ENCODE measurements at places on chromosomes 16 and 17. TPM values are rescaled to one million over a fixed set of nuclear protein-coding genes. Genes with fewer than 3 reads are reported as not detected.

Gene BCL6B
- 24.9 TPM for polyA plus RNA-seq

Gene DNAI2
- 0.18 TPM for polyA plus RNA-seq

Gene WSCD1
- polyA plus RNA-seq, result 11.8 TPM

Gene HSD3B7
- 6.7 TPM for polyA plus RNA-seq

Gene MT1H
- polyA plus RNA-seq, result 57.8 TPM

Gene TSPOAP1
- polyA plus RNA-seq, result 35.4 TPM

Gene KCNH4
- polyA plus RNA-seq, result 0.05 TPM

Gene LRRC75A
- 4.9 TPM for polyA plus RNA-seq

DNA sequence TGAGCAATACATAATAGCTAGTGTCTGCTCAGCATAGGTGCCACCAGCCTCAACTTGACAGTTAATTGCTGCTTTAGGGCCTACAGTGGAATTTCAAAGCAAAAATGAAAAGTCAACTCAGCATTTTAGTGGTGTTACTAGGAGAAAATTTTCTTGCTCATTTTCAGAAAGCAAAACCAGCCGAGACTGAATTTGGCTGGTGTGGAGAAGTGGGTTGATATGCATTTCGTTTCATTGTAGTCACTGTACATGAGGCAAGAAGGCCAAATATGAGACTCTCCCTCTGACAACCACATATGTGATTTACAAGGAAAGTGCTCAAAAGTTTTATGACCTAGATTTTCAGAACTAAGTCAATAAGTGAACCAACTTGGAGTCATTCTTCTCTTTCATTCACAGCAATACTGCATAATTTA, 54.0 kb downstream of the DUSP14 start:
- no peak for DNase-seq

- DNase-seq, result no peak
Observed at GRCh38 chr17:8225813-8226535, 15.6 kb upstream of the AURKB start.

- DNase-seq, result no peak
Observed at GRCh38 chr16:76956841-76957240, 234.1 kb upstream of the MON1B start.

- DNase-seq, result no peak
Observed at GRCh38 chr17:77767148-77767547, 191.4 kb upstream of the TNRC6C start.

GRCh38 chr17:32551186-32551955, 64.6 kb downstream of the CDK5R1 start:
- DNase-seq, result no peak

- DNase-seq, result no peak
Observed at GRCh38 chr17:33983824-33984574, 271.1 kb upstream of the CCL2 start.

DNA sequence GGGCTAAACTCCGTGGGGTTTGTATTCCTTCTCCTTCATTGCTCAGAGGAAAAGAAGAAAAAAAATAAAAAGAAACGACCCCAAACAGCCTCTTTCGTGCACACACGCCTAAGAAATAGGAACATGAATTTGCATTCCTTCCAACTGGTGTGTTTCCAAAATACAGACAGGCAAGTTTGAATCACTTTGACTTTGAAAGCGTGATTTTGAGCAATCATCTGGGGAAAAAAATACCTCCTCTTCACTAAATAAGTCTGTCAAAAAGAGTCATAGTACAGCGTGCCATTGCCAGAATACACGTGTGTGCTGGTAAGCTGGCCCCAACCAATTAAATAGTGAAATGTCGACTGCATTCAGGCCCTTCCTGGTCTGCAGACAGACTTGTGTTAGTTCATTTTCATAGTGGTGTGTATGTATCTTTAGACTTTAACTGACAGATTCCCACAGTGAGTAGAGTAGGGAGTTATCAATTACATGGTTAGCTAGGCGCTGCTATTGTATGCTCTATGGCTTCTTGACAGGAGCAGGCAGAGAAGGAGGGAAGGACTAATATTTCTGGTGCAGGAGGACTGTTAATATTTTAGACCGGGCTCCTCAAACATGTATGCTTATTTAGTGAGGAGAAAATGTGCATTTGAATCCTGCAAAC, 618.3 kb downstream of the MAF start:
- DNase-seq, result no peak

GRCh38 chr16:53458635-53459034, 24.4 kb downstream of the RBL2 start:
- DNase-seq, result no peak

- no peak for DNase-seq
Observed at GRCh38 chr16:4693956-4694641, 737 bp downstream of the NUDT16L1 start.

DNA sequence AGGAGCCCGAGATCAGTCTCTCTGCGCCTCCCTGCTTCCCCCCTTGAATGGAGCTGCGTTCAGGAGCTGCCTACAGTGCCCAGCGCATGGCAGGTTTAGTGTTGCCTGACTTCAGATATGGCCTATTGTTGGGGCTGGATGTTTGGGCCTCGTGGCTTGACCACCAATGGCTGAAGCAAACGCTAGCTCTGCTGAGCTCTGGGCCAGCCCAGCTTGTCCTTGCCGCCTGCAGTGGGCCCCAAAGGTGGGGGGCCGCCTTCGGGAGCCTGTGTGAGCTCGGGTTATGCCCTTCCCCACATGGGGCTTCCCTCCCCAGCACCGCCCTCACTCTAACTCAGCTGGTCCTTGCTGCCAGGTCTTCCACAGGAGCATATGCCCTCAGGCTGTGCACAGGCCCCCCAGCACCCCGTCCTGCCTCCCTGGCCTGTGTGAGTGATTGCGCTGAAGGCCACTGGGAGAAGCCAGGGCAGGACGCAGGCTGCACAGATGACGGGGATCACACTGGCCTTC, 2.0 kb upstream of the METTL26 start:
- no peak for DNase-seq

- no peak for DNase-seq
Observed at GRCh38 chr16:5386989-5387388, 289.4 kb upstream of the EEF2KMT start.

GRCh38 chr17:78107457-78107856, 21.1 kb downstream of the TMC6 start:
- no peak for DNase-seq

DNA sequence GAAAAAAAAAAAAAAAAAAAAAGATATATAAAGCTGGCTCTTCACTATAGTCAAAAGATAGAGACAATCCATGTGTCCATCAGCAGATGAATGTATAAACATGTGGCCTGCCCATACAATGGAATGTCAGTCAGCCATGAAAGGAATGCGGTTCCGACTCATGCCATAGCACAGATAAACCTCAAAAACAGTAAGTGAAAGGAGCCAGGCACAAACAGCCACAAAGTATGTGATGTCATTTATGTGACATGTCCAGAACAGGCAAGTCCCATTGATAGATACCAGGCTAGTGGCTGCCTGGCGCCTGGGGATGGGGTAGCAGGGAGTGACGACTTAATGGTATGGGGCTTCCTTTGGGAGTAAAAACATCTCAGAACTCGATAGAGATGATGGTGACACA, 155.7 kb downstream of the CMIP start:
- DNase-seq, result no peak

- DNase-seq, result no peak
Observed at GRCh38 chr17:78356101-78356713, 3.7 kb downstream of the SOCS3 start.

GRCh38 chr17:2343421-2343820, 6.1 kb downstream of the SGSM2 start:
- DNase-seq, result no peak
